CMK (cell line): ENCODE measurements at places on chromosomes 1 and 21.

DNA sequence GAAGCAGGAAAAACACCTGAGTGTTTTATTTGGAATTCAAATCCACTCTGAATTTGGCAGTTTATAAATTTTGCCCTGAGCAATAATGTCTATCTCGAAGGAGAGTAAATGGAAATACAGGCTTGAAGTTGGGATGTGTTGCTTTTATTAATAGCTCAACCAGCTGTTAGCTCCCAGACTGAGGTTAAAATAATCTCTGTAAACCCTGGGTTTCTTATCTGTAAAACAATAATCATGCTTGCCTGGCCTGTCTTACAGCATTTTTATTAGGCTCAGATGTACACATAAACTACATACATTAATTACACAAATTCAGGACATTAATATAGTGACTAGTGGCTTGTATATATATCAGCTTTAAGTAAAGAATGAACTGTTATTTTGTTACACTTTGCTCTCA, 148.5 kb downstream of the GALNT2 start:
- no peak for DNase-seq

DNA sequence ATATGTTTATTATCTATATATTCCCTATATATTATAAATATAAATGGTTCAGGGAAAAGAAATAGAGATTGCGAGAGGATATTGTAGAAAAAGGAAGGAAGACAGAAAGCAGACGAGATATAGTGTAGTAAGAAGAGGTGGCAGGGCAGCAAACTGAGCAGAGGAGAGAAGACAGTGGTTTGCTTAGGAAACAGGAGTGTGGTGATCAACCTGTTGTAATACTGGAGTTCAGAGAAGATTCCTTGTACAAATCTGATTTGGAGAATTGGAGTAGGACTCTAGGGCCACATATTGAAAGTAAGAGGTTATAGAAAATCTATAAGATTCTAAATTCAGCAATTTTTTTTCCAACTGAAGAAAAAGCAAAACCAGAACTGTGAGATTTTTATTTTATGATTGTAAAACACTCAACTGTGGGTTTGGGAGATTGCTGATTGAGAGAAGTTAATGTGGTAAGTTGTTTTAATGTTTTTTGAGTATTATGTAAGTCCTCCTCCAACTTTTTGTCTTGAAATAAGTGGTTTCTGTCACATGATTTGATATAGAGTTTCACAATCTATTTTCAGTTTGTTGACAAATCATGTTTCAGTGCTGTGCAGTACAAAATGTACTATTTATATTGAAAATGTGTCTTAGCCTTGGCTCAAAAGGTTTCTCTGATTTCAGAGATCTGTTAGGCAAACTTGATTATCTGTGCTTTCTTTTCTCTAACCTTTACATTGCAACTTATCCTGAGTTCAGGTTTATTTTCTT, 9.6 kb upstream of the AMY2B start:
- DNase-seq = no peak

- DNase-seq = no peak
These were observed 70.2 kb downstream of the KIF14 start for GRCh38 chr1:200550367-200550766.

DNA sequence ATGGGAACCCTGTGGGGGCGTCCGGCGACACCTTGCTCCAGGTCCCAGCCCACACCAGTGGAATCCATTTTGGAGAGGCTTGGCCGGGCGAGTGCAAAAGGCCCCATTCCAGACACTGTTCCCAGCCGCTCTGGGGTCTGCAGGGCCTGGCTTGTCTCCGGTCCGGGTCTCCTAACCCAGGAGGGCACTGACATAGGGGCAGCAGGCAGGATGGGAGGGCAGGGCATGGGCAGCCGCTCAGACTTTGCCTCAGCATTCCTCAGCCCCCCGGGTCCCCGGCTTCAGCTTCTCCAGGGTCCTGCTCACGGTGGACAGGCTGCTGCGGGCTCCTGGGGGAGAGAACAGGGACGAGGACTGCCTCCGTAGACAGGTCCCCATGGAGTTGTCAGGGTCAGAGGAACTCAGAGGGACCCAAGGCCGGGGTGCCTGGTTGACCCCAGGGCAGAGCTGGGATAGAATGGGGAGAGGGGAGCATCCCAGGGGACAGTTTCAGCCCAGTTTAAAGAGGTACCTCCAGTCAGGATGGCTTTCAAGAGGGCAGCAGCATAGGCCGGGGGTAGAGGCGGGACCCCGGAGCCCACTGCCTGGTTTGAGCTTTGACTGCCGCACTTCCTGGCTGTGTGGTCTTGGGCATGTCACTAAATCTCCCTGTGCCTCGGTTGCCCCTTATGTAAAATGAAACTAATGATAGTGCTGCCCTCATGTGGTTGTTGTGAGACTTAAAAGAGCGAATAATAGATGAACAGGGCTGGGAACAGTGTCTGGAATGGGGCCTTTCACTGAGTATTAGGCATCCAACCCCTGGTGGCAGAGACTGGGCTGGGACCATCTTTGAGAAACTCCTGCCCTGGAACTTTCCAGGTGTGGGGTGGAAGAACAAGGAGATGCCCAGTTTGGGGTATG, 3.7 kb downstream of the KNCN start:
- DNase-seq = no peak

DNA sequence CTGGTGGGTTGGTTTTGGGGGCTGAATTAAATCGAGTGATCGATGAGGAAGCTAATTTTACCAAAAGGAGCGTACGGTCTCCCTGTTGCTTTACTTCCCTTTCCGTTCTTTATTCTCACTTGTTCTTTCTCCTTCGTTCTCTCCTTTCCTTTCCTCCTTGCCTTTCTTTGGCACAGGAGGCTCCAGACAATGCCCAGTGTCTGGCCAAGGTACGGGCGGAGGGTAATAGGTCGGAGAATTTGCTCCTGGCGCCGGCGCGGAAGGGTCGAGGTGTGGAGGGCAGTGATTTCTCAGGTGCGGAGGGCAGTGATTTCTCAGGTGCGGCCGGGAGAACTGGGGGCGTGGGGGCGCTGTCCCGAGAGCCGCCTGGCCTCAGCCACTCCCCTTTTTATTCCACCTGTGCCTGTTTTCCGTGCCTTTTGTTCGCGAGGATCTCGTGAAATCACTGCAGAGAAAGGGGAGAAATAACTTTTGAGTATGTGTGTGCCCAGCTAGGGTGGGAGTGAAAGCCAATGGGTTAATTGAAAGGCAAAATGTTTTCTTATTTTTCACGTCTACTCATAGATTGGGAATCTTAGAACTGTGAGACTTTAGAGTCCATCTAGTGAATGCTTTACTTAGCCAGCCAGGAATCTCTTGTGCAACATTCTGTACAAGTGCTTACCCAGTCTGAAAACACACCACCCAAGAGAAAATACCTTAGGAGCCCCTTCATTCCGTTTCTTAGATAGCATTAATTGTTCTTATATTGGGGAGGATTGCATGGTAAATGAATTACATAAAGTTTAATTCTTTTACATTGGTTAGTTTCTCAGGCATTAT, 1.3 kb downstream of the FNBP1L start:
- DNase-seq = no peak

GRCh38 chr1:66546047-66546810, 12.3 kb downstream of the SGIP1 start:
- no peak for DNase-seq

- DNase-seq = no peak
These were observed 206.2 kb upstream of the PTBP2 start for GRCh38 chr1:96515430-96515829.

DNA sequence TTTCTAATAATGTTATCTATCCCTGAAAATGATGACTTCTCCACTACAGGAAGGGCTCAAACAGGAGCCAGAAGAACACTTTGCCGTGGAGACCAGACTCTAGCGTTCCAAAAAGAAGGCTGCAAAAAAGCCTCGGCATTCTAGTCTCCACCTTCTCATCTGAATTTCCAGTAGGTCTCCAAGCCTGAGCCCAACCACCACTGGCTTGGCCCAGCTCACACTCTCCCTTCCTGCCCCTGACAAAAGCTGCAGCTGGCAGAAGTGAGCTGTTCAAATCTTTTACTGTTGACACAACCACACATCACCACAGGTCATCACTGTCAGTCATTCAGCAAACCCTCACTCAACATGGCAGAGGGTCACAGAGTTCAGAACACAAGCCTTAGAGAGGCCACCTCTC, 69.3 kb downstream of the CAMK2N1 start:
- DNase-seq = no peak

DNA sequence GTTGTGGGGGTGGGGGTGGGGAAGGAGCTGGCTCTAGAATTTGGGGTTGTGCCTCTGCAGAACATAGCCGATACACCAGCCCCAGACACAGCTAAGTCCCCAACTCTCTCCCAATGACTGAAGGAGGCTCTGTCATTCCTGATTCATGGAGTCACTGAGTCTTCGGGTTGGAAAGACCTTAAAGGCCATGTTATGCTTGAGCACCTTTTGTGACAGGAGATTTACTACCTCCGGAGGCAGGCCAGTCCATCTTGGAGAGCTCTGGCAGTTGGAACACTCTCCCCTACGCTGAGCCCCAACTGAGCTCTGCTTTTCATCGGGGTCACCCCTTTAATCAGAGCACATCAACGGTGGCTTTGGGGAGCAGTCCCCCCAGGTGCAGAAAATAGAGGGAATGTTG, 284.4 kb upstream of the GJB5 start:
- DNase-seq = no peak

DNA sequence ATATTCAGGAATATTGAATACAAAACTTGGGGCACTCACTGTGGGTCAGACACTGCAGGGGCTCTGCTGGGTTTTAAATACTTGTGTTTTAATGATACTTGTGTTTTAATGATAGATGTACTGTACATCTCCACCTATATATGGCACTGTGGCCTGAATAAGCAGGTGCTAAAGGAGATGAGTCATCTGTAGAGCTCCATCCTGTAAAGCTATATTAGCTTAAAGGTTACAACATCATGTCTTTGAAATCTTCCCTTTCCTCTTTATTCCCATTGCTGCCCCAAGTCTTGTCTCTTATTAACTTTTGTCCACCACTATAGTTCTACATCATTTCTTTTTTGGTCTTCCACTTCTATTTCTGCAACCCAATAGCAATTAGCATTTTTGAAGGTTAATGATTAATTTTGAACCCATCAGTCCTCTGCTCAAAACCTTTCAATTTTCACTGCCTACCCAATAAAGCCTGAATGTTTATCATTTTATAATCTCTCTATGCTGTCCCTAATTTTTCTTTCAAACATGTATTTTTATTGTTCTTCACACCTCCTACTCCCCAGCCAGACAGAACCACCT, 113.3 kb upstream of the PTGFR start:
- no peak for DNase-seq

- no peak for DNase-seq
These were observed 406.1 kb downstream of the RYR2 start for GRCh38 chr1:237448042-237448441.
